ENCODE measurements at places on chromosomes 7 and 10.

GRCh38 chr7:112770051-112770450, 20.1 kb downstream of the TMEM168 start:
- DNase-seq = no peak

GRCh38 chr7:105098863-105099515, 85.0 kb downstream of the KMT2E start:
- DNase-seq = no peak

DNA sequence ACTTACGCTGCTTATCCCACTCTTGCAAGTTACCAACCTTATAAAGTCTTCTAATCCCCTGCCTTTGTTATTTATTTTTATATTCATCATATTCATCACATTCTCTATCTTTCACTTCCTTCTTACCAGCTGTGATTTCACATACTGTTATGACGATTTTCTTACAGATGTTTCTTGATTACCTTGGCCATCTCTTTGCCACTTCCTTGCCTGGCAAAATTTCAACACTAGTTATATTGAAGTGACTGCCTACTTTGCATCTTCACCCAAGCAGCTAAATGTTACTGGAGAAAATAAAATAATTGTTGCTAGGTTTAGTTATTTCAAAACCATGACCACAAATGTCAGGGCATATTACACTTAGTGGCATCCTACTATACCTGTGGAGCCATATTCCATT, 8.8 kb upstream of the STEAP4 start:
- DNase-seq = no peak

GRCh38 chr7:137717045-137717444, 129.7 kb downstream of the DGKI start:
- DNase-seq = no peak

DNA sequence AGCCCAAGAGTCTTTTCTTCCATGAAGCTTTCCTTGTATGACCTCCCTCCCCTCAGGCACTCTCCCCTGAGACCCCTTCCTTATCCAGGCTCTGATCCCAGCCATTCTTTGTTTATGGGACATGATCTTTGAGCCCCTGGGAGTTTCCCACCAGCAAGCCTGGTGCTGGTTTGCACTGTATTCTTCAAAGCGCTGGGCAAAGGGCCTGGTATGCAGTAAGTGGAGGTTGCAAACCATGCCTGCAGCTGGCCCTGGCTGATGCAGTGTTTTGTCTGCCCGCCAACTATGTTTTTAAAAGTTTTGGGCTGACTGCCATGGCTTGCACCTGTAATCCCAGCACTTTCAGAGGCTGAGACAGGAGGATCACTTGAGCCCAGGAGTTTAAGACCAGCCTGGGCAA, 6.8 kb upstream of the NODAL start:
- no peak for DNase-seq

GRCh38 chr7:41731493-41732435, 28.9 kb upstream of the INHBA start:
- DNase-seq = no peak

GRCh38 chr7:130358471-130358870, 13.9 kb downstream of the CPA5 start:
- no peak for DNase-seq

DNA sequence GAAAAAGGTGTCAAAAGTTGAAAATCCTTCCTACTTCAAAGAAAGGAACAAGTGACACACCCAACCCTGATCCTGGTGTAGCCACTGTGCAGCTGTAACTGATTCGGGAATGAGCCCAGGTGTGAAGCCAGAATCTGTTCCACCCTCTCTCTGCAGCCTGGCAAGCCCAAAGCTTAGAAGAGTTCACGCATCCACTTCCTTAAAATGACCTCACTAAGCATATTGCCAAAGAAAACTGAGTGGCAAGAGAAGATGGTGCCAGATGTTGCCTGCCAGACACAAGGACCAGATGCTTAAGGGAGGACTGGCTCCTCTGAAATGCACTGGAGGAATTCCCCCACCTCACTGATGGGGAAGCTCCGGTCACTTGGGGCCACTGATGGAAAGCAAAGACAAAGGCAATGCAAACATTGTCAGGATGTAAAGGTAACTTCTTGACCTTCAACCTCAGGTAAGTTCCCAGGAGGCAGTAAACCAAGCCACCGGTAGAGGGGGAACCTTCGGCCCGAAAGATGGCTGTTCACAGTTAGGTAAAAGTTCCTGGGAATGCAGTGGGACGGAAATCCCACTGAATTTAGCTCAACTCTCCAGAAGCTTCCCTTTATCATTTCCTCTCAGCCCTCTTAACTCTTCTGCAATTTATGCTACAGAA, 554.9 kb downstream of the KCNMA1 start:
- no peak for DNase-seq

- no peak for DNase-seq
Observed at GRCh38 chr7:31957090-31957720, 113.0 kb downstream of the PDE1C start.

GRCh38 chr10:7583626-7584025, 83.1 kb downstream of the ITIH5 start:
- no peak for DNase-seq

GRCh38 chr10:369684-370448, 234.6 kb downstream of the ZMYND11 start:
- DNase-seq = no peak

DNA sequence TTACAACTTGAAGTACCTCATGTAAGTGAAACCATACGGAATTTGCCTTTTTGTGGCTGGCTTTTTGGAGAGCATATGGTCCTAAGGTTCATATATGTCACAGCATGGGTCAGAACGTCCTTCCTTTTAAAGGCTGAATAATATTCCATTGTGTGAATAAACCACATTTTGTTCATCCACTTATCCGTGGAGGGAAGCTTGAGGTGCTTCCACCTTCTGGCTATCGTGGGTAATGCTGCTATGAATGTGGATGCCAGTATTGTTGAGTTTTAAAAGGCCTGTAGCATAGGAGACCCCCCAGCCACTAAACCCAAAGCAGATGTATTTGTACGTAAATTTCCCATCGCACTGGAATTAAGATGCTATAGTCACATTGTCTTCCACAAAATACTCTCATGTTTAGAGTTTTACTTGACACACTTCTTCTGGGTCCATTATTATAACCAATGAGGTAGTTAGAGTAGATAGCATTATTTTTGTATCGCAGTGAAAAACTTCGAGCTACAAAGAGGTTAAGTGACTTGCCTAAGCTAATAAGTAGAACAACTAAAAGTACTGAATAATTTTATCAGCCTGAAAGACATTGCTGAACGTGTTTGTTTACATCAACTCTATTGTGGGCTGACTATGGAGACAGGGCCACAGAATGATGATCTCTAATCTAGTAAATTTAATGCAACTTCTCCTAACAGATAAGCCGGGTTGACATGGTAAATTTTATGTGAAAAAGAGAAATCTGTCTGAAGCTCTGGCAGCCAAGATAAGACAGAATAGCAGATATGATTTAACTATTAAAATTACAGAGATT, 183.0 kb upstream of the CTBP2 start:
- DNase-seq = no peak

DNA sequence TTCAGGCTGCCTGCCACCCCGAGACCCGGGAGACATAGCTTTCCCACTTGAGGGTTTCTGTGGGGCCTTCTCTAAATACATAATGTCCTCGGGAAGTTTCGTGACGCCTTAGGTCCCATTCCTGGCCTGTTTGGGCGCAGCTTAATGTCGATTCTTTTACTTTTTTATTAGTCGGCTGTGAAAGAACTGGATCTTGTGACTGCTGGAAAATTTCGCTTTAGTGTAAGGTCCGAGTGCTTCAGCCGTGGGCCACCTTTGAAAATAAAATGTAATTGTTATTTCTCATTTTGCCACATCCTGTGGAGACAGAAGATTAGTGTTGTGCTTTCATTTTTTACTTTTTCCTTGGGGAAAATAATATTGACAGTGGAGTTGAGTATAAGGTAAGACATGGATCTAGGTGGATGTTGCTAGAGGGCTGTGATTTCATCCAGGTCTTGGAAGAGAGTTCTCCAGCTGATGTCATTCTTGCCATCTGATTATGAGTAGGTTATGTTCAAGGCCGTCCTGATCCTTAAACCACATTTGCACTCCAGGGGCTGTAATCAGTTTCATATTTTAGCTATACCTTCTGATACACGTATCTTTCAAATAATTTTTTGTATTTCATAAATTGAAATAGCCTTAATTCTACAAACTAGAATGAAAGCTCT, 830 bp downstream of the RAB18 start:
- no peak for DNase-seq

- DNase-seq = no peak
Observed at GRCh38 chr7:18610331-18610948, 114.9 kb downstream of the HDAC9 start.

- no peak for DNase-seq
Observed at GRCh38 chr7:149872419-149873073, 1.2 kb upstream of the ATP6V0E2 start.

DNA sequence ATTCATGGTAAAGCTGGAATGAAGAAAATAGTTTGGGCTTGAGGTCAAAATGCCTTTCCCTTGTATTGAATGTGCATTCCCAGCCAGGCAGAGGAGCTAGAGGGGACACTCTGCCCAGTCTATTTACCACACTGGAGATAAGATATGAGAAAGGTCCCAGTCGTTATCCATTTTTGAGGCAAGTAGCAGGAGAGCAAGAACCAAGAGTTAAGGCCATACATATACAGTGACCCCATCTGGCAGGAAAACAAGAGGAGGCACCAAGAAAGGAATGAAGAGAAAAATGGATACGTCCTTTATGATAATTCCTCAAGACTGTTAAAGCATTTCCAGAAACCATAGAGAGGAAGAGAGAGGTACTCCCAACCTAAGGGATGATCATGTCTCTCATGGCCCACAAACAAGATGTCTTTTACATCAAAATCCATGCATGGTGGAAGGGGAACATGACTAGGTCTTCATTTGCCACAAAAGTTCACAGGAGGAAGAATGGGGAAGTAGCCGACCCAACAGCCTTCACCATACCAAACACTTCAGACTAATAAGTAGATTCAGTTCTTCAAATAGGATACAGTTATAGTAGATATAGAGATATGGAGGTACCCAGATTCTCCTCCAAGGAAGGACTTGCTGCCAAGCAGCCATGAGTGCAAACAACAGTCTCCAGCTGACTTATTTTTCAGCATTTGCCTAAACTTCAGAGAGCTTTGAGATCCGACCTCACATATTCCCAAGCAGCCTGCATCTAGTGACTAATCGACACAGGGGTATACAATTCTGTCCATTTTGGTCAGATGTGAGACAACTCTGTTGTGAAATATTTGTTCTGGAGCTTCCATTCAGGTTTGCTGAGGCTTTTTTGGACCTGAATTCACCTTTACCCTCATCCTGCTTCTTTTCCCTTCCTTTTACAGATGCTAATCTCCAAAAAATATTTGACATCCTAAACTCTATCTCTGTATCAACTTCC, 61.1 kb upstream of the CCDC71L start:
- DNase-seq = no peak

DNA sequence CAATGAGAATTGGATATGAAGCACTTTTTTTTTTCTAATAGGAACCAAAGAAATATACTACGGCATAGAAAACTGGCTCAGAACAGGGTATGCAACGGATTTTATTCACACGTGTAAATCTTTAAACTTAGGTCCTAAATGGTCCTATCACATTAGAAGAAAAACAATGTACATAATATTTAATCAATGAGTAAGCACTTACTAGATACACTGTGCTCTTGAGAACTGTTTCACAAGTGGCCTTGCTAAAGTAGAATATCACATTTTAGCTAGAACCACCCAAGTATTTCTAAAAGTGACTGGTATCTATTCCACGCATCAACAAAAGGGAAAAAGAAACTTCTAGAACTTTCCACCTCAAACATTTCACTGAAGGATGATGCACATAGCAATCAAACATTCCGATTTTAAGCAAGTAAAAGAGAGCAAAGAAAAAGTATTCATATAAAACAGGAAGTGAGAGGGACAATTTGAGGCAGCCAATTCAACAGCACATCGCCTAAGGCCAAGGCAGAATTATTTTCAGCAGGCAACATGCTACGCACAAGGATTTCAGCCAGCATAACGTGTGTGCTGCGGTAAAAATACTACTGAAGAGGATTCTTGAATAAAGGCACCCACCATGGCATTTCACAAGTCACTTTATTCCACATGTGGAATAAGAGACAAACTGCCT, 55.8 kb downstream of the PARD3 start:
- DNase-seq = no peak

- no peak for DNase-seq
Observed at GRCh38 chr7:135283959-135284638, 50.5 kb downstream of the STRA8 start.

- DNase-seq = no peak
Observed at GRCh38 chr10:133249094-133249780, 11.6 kb downstream of the VENTX start.

GRCh38 chr7:121800916-121801675, 71.9 kb upstream of the PTPRZ1 start:
- DNase-seq = no peak

DNA sequence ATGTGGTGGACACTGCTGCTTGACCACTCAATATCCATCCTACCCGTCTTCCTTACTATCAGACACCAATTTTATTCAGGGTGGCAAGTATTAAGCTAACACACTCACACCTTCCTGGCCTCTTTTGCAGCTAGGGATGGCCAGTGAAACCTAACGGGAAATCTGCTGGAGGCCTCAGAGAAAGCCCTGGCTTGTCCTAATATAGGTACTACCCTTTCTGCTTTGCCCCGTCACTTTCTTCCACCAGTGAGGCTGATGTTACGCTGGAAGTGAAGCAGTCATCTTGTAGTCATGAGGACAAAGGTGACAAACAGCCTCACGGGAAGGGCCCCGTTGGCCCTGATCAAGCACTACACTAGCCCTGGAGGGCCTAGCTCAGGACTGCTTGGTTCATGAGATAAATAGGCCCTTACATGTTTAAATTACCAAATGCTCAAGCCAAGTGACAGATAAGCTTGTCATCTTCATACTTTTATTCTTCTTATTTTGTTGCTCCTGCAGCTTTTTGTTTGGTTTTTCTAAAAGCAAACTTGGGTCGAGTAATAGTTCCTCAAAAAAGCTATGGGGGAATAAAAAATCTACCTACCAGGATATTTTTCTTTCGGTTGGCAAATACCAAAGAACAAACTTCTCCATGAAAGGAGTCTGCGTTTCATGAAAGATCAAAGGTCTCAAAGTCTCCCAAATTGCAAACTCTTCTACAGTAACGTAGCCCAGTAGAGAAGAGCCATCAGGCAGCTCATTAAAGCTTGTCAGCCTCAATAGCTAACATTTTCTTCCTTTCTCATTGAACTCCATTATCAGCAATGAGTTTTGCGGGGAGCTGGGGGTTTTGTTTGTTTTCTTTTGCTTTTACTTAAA, 17.5 kb downstream of the CREB3L2 start:
- no peak for DNase-seq

- DNase-seq = no peak
Observed at GRCh38 chr7:150502519-150502918, 12.2 kb upstream of the GIMAP7 start.

GRCh38 chr7:77434570-77435275, 18.6 kb upstream of the GSAP start:
- DNase-seq = no peak

GRCh38 chr10:112959207-112959838, 9.3 kb downstream of the TCF7L2 start:
- no peak for DNase-seq

GRCh38 chr7:85356916-85357315, 170.1 kb upstream of the SEMA3D start:
- DNase-seq = no peak
